ENCODE measurements at places on chromosomes 1 and 21.

DNA sequence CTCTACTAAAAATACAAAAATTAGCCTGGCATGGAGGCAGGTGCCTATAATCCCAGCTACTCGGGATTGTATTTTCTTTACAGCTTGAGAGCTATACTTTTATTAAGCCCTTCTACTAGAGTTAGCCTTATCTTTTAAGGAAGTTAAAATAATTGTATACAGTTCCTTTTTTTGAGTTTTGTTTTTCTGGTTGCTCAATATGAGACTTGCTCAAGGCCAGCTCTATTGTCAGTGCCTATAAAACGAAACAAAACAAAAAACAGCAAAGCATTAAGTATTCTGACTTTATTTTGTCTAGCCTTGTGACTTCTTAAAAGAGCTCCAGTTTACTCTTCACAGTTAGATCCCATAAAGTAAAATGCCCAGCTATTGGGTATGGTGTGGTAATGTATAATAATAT is 17.2 kb downstream of the PKN2 start:
- DNase-seq = no peak

DNA sequence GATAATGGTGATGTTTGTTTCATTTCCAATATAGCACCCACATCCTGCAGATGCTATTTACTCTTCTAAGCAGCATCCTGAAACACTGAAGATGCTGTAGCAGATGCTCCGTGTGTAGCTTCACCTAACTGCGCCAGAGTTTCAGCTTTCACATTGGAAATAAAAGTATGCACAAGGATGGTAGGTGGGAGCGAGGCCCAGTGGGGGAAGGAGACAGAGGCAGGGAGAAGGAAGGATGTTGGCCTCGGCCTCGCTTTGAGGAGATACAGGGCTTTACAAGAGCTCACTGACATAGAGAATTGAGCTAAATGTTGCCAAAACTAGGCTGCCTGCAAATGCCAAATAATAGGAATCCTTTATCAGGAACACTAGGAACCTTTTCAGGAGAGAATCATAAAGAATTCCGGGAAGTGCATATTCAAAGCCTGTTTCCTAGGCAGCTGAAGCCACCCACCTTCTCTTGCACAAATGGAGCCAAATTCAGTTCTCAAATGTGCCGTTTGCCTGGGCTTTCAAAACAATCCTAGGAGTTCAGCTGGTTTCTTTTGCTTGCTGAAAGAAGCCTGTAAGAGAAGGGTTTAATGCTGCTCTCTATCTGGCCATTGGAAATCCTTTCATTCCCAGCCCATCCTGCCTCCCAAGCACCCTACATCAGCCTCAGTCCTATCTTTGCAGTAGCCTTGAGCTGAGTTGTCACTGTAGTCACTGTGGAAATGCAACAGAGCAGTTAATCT is 135.4 kb upstream of the ATP1B1 start:
- DNase-seq = no peak

DNA sequence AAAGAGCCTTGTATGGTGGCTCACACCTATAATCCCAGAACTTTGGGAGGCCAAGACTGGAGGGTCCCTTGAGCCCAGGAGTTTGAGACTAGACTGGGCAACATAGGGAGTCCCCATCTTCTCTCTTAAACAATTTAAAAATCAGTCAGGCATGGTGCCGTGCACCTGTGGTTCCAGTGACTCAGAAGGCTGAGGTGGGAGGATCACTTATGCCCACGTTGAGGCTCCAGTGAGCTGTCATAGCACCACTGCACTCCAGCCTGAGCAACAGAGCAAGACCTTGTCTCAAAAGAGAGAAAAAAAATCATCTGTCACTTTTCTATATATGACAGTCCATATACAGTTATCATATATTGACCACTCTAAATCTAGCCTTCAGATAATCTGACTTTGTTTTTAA is 658.3 kb downstream of the LTN1 start:
- no peak for DNase-seq

DNA sequence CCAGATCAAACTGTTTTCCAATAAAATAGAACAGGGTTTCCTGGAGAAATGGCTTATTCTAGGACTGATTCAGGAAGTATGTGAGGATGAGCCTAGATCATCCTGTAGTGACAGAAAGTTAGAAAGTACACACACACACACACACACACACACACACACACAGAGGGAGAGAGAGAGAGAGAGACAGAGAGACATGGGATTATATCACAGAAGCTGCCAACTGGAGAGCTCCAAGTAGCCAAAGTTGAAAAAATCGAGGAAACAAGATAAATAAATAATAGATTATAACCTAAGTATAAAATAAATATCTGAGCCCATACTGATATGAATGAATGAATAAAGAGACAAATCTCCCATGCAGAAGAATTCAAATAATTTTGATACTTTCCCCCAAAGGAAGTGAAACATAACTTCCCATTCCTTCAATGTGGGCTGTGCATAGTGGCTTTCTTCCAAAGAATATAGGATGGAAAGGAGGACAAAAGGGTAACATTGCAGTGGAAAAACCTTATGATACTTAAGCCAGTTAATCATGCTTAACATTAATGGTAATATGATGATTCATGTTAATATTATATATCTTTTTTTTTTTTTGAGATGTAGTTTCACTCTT is 171.6 kb downstream of the NTPCR start:
- DNase-seq = no peak

GRCh38 chr1:54475357-54475881 is 69.2 kb upstream of the SSBP3 start:
- no peak for DNase-seq

- no peak for DNase-seq
These were observed 7.1 kb upstream of the PSMA5 start for GRCh38 chr1:109433322-109433721.

GRCh38 chr1:55466373-55466772 is 251.2 kb upstream of the USP24 start:
- no peak for DNase-seq

DNA sequence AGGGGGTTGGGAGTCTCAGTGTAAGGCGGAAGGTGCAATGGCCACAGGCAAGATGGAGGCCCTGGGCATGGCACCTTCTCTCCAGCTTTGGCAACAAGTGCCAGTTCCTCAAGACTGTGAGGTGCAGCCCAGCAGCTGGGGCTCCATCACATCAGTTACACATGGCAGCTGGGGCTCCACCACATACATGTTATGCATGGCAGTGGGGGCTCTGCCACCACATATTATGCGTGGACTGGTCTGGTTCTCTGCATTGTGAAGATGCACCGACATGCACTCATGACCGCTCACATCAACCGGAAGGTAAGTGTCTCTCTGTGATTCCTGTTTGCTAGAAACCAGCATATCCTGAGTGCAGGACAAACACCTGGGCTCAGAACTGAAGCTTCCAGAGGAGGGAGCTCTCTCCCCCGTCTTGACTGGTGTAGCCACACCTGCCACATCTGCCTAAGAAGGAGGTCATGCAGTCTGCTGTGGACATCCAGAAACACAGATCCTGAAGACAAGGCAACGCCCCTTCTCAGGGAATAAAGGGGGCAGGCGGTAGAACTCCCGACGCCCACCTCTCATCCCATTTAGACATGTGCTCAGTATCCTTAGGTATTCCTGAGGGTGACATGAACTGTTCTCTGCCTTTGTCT is 104.1 kb upstream of the TMPRSS2 start:
- DNase-seq = no peak

DNA sequence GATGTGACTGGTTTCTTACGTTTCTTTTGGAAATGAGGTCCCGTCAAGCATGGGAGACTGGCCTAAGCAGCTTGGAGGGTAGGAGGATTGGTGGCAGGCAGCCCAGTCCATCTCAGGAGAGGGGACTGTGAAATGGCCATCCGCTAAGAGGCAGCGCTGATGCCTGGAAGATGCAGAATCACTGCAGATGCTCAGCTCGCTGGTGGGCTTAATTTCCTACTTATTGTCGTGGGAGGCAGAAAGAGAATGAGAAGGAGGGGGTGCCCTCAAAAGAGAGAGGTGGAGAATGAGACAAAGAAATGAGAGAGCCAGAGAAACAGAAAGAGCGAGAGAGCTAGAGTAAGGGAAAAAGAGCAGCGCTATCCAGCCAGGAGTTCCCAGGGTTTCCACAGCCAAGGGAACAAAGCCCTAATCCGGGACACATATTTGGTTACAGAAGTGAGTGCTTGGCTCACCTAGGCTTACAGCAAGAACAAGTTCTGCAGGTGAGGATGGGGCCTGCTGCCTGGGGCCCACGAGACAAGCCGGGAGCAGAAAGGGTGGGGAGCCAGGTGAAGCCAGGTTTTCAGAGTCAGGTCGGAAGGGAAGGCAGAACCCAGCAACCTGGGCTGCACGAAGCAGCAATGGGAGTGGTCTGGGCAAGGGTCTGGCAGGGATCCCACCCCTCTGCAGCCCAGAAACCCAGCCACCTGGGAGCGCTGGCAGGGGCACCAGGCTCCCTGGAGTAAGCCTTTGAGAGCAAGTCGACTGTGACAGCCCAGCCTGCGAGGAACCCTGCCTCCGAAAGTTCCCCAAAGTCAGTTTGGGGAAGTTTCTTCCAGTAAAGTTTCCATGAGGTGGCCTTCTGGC is 5.8 kb downstream of the ECE1 start:
- DNase-seq = no peak

DNA sequence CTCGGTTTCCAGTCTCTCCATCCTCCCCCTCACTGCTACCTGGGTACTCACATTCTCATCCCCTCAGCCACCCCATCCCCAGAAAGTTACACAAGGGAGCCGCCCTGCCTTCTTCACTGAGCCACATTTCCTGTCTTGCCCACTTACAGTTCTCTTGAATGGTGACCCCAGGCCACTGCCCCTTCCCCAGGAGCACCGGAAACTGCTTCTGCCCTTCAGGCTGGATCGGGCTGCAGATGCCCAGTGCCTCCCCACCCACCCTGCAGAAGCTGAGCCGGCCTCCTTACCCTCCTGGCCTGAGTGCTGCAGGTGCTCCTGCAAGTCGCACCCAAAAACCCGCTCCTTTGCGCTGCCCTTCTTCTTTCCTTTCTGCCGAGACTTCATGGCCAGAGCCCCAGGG is 450 bp downstream of the ARHGAP30 start:
- DNase-seq = no peak

DNA sequence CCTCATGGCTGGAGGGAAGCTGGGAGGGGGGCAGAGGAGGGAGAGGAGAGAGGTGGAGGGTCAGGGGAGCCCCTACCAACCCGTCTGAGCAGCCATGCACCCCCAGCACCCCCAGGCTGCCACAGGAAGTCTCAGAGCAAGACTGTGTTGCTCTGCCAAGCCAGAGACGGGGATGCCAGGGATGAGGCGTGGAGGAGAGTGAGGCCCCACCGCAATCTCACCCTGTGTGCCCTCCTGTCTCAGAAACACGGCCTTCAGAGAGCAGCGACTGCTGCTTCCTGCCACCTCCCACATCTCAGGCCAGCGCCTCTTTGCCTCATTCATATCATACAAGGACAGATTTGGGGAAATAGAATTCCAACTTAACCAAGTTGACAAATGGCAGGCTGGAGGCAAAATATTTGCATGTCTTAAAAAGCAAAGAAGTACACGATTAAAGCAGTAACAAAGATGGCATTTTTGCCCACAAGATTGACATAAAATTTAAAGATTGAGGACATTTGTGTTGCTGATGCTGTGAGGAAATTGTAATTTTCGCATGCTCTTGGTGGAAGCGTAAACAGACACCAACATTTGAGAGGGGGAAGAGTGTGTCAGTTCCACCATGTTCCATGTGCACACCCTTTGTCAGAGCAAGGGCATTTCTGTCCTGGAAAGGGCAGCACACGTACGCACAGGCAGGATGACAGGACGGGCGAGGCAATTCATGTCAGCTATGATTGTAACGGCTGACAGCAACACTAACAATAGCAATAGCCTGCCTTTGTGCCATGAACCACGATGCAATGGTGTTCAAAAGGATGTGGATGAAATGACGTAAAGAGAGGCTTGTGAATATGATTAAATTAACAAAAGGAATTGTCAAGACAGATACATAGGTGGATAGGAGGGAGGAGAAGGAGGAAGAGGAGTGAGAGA is 59.0 kb upstream of the BACE2 start:
- DNase-seq = no peak

- DNase-seq = no peak
These were observed 28.4 kb downstream of the ELF3 start for GRCh38 chr1:202038688-202039346.

DNA sequence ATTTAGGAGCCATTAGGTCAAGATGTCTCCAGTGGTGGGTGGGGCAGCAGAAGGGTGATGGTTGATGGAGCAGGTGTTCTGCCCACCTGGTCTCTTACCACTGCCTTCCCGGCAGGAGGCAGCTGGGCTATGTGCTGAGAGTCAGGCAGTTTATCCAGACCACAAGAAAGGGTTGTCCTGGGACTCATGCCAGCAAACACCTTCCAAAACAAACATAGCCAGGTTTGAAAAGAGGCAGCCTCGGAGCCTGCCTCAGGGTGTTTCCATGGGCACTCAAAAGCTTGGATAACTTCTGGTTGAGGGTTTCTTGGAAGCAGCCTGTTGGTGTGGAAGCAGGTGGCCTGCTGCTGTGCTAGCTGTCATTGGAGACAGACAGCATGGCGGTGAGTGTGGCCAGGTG is 187.2 kb downstream of the PCP4 start:
- DNase-seq = no peak

GRCh38 chr1:85137660-85138059 is 63.2 kb downstream of the SYDE2 start:
- no peak for DNase-seq

GRCh38 chr1:101131239-101131843 is 105.5 kb upstream of the S1PR1 start:
- DNase-seq = no peak

GRCh38 chr21:17554679-17555465 is 42.0 kb downstream of the CXADR start:
- DNase-seq = no peak

DNA sequence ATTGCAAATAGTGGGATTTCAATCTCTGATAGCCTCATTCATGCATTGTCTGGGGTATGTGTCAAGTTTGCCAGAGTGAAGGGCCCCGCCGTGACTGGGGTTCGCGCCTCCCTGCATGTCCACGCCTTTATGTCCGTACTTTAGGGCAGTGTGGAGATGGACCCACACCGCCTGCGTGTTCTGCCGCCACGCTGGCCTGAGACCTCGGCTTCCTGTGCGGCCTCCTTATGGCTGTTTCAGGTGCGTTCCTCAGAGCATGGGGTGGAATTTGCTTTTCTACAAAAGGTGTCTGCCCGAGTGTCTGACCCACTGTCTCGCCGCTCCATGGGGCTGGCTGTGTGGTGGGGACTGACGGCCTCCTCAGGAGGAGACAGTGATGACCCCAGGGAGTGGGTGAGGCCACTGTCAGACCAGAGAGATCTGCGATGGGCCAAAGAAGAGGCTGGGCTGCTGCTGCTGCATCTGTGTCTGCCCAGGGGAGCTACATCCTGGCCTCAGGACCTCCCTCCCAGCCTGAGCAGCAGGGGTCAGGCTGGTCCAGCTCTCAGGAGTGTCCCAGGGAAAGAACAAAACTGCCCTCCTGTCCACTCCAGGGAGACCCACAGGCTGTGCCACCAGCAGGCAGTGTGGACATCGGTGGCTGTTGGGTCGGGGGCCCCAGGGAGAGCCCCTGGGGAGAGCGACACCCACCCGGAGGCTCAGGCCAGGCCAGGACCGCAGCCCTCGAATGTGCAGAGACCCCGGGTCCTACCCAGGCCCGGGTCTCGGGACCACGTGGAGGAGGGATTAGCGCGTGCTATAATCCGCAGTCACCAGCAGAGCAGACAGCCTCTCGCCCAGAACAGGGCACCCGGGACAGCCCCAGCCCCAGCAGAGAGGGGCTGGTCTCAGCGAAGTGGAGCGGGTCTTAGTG is 9.8 kb upstream of the SLC19A1 start:
- no peak for DNase-seq
